ENCODE measurements at places on chromosomes 12 and 14. TPM values are rescaled to one million over a fixed set of nuclear protein-coding genes. Genes with fewer than 3 reads are reported as not detected.
A peak's percentile ranks its signal among the peaks of the same experiment; 100 is the strongest.

- H3K36me3 ChIP-seq, result peaks cover 13% of the 10 kb centered on the region
- no peak overlapping the region for H3K4me3 ChIP-seq
- no peak overlapping the region for H3K27ac ChIP-seq
- H3K27me3 ChIP-seq, result no peaks in the 10 kb centered on the region
Measured at GRCh38 chr12:121513464-121514183, 67.2 kb downstream of the KDM2B start.

- no peak overlapping the region for H3K27ac ChIP-seq
- H3K27me3 ChIP-seq, result no peaks in the 10 kb centered on the region
- no peak for DNase-seq
- no peaks in the 10 kb centered on the region for H3K4me1 ChIP-seq
Measured at GRCh38 chr14:26121181-26121580, 476.7 kb downstream of the NOVA1 start.

- DNase-seq, result no peak
- no peak overlapping the region for H3K4me3 ChIP-seq
- no peaks in the 10 kb centered on the region for H3K27me3 ChIP-seq
- H3K27ac ChIP-seq, result no peak overlapping the region
- no peaks in the 10 kb centered on the region for H3K36me3 ChIP-seq
- peaks cover 16% of the 10 kb centered on the region for H3K4me1 ChIP-seq
Measured at GRCh38 chr14:77794357-77794756, 5.6 kb upstream of the ADCK1 start.

DNA sequence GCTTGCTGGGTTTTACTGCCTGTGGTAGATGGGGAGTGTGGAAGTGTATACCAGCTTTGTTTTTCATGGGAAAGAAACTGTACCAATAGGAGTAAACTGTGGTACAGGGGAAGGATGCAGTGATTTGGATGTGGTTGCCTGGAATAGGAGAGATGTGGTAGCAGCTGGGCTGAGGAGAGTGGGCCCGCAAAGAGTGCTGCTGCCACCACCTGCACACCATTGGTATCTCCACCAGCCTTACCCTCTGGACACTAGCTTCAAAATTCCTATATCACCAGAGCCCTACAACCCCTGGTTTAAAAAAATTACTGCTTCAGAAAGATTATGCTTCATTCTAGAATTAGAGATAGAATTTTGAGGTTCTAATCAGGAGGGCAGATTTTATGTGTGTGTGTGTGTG is 53.6 kb downstream of the AKAP6 start:
- no peaks in the 10 kb centered on the region for H3K27me3 ChIP-seq
- no peak overlapping the region for H3K27ac ChIP-seq
- H3K36me3 ChIP-seq, result no peaks in the 10 kb centered on the region
- DNase-seq, result peak; percentile 61
- peaks cover 45% of the 10 kb centered on the region for H3K4me1 ChIP-seq

GRCh38 chr14:88838015-88838414 is 13.6 kb downstream of the TTC8 start:
- H3K4me1 ChIP-seq, result peaks cover 7% of the 10 kb centered on the region
- no peaks in the 10 kb centered on the region for H3K27me3 ChIP-seq
- H3K4me3 ChIP-seq, result no peak overlapping the region
- H3K27ac ChIP-seq, result no peak overlapping the region
- DNase-seq, result no peak

DNA sequence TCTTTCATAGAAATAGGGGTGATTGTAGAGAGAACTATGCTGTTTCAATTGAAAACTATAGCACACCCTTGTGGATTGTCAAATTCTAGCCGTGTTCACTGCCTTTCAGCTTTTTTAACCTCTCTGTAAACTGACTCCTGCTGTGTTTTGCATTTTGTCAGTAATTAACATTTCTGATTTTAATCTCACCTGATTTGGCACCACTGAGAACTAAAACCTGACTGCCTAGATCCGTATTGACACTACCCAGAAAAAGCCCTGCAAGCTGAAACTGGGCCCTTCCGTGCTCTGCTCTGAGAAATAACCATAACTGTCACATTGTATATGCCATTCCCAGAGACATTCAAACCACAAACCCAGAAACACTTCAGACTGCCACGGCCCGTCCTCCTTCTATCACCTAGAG is 26.6 kb upstream of the ETV6 start:
- peaks cover 38% of the 10 kb centered on the region for H3K4me1 ChIP-seq
- peak overlapping the region; percentile 18 for H3K27ac ChIP-seq
- DNase-seq, result no peak
- H3K27me3 ChIP-seq, result no peaks in the 10 kb centered on the region

DNA sequence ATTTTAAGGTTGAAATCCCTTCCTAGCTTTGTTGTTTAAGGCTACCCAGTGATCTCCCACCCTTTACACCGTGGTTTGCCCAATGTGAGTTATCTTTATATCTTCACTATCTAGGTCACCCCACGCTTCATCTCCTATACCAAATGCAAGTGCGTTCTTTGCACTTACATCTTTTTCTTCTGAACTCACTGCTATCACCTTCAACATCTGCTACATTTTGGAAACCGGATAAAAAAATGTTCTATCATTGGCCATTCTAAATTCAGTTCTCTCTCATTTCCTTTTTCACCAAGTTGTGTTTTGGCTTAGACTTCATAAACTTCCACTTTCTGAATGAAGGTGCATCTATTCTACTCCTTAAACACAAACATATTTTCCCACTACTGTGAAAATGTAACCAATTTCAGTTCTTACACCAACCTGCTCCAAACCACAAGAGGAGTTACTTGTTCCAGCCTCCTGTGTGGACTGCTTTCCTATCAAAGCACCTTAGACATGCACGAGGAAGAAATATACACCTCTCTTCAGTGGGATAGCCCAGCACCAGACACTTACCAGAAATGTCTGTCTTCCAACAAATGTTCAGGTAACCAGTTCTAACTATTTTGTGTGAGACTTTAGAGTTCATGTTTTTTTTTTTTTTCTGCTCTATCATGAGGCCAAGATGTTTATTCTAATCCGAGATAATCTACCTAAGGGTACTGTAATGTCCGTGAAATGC is 21.9 kb downstream of the CLEC9A start:
- no peak for DNase-seq
- no peak overlapping the region for H3K27ac ChIP-seq
- H3K4me1 ChIP-seq, result no peaks in the 10 kb centered on the region
- H3K36me3 ChIP-seq, result no peaks in the 10 kb centered on the region

Gene LRTM2
- total RNA-seq, result not detected

Gene NOS1
- not detected for total RNA-seq
